GM12878 (cell line): ENCODE measurements at places on chromosomes 4 and X. TPM values are rescaled to one million over a fixed set of nuclear protein-coding genes. Genes with fewer than 3 reads are reported as not detected.

DNA sequence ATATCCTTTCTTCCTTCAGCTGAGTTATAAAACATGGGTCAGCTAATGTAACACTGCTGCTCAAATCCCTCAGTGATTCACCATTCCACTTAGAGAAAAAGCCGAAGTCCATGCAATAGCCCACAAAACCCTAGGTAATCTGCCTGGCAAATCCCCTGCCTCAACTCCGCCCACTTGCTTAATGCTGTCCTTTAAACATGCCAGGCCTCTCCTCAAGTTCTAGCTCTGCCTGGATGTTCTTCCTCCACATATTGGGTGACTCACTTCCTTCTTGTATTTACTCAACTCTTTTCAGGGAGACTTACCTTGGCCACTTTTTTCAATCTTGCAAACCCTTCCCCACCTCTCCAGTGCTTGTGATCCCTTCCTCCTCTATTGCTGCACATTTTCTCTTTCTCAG is 89.8 kb downstream of the EMCN start:
- DNase-seq, result no peak

GRCh38 chrX:131762802-131763234 is 218.9 kb downstream of the OR13H1 start:
- DNase-seq, result peak; percentile 80

DNA sequence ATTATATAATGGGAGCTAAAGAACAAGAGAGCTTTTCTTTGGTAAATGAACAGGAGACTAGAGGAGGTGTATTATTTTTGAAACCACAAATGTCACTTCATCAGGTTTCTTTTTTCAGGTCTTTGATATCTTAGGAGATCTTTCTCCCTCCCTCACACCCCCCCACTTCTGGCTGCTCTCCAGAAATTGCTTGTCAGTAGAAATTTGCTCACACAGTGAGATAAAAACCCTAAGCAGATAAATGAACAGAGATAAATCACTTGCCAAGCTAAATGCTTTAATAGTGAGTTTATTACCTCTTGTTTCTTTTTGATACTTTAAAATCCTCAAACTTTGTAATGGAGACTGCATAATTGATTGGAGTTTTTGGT is 421.2 kb upstream of the TENM3 start:
- DNase-seq, result no peak

DNA sequence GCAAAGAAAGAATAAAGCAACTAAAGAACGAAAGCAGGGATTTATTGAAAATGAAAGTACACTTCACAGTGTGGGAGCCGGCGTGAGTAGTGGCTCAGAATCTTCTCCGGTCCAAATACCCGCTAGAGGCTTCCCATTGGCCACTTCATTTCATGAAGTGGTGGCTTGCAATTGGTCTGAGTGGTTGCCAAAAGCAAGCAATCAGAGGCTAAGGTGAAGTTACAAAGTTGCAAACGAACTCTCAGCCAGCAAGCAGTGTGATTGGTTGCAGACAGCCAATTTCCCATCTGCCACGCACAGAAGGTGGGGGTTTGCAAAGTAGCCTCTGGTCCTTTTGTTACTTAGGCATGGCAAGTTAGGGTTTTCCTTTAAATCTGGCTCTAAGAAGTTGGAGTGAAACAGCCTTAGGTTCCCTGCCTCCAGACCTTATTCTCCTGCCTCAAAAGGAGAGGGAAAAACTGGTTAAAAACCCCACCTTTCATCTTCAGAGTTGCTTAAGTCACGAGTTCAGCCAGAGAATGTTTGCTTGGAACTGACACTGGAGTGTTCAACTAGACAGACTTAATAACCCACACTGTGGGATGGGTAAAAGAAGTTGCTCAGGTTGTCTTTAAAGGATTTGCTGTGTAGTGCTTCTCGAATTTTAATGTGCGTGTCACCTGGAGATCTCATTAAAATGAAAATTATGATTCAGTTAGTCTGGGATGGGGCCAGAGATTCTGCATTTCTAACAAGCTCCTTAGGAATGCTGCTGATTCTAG is 6.9 kb upstream of the CLOCK start:
- no peak for DNase-seq

GRCh38 chr4:1130316-1131186 is 17.2 kb upstream of the RNF212 start:
- peak; percentile 57 for DNase-seq

DNA sequence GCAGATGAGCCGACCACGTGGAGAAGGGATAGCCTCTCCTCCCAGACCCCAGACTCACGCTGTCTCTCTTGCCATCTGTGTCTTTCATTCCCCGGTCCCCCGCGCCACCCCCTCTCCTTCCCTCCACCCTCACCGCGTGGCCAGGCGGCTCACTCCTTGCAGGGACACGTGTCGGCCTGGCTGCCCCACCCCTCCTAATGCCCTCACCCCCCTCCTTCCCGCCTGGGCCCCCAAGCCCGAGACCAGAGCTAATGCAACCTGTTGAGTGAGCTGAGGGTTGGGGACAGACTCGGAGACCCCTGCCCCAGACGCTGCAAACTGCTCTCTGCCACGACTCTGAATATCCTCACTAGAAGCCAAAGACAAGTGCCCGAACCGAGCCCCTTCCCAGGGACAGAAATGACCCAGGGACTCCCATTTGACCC is 1.8 kb downstream of the SLC38A5 start:
- DNase-seq, result no peak

GRCh38 chrX:69306063-69306404 is 140.8 kb upstream of the PJA1 start:
- DNase-seq, result no peak

GRCh38 chrX:148417934-148418333 is 82.5 kb upstream of the AFF2 start:
- no peak for DNase-seq

DNA sequence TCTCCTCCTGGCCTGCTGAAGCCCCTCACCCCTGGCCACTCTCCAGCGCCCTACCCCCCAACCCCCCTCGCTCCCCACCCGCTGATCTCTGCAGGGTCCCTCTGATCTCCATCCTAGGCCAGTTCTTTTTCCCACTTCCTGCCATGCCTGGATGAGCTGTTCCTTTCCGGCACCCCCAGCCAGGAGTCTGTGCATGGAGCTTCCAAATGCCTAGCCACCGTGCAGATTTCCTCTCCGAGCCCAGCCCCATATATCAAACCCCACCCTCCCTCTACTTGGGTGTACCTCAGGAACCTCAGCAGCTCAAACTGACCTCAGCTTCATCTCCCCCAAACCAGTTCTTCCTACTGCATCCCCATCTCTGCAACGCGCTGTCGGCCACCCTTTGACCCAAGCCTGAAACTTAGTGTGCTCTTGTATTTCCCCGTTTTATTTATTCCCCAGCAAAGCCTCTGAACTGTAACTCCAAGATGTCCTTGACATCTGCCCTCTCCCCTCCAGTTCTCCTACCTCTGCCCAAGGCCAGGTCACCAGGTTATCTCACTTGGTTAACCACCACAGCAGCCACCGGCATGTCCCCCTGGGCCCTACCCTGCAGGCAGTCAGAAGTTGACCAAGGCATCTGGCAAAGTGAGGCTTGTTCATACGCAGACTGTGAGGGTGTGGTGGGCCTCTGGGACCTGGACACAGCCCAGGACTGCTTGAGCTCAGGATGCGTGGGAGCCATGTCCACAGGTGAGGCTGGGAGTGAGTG is 194.9 kb upstream of the PSAPL1 start:
- DNase-seq, result no peak

DNA sequence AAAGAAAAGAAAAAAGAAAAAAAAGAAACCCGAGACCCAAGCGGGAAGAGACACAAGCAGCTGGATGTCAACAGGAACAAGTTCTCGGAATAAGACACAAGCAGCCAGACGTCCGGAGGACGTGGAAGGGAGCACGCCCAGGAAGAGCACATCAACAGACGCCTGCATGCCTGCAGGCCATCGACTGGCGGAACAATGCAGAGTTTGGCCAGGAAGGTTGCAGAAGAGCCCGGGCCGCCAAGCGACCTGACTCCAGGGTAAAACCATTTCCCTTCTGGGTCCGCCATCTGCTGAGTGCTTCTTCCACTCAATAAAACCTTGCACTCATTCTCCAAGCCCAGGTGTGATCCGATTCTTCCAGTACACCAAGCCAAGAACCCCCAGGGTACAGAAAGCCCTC is 95.6 kb upstream of the PRR32 start:
- DNase-seq, result no peak

- no peak for DNase-seq
Observed at GRCh38 chr4:108762559-108763225, at the start of gene ETNPPL. ETNPPL (minus strand) TSS chr4:108763053; CDS start chr4:108762898, 155 bp downstream.

GRCh38 chr4:100631281-100631968 is 113.6 kb upstream of the EMCN start:
- DNase-seq, result no peak

DNA sequence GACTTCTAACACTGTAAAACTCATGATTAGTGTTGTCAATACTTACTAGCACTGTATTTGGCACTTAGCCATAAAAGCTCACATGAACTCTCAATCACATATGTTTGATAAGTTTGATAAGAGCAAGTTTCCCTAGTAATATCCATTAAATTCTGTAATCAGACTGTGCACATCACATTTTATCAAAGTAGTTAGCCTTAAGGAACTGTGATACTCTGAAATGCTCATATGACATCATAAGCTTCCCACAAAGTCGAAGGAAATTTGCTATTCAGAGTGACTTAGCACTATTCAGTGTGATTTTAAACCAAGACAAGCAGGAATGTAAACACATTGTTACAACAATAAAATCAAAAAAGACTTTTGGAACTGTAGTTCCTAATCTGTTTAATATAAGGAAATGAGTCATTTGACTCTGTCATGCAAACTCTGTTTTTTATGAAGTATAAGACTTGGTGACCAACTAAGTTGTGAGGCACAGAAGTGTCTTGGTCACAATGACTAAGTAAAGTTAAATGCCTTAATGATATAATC is 6.7 kb downstream of the SLC7A11 start:
- no peak for DNase-seq

- no peak for DNase-seq
Observed at GRCh38 chr4:126772662-126773061, 860.1 kb upstream of the INTU start.

DNA sequence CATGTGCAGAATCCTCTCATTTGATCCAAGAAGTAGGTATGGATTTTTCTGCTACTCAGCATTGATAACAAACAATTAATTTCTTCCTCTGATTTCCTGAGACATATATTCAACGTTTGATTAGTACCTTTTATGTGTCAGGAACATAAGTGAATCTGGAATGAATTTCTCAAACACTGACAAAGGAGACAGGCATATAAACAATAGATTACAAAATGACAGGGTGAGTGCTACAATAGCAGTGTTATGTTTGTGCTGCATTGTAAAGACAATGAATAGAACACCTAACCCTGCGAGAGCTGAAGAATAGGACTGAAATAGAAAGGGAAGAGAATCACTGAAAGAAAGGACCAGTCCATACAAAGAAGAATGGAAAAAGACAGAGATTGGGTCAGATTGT is 52.9 kb downstream of the ARHGAP24 start:
- no peak for DNase-seq

- no peak for DNase-seq
Observed at GRCh38 chr4:141159027-141159426, 25.8 kb upstream of the RNF150 start.

GRCh38 chr4:107736924-107737448 is 17.0 kb upstream of the PAPSS1 start:
- DNase-seq, result no peak

DNA sequence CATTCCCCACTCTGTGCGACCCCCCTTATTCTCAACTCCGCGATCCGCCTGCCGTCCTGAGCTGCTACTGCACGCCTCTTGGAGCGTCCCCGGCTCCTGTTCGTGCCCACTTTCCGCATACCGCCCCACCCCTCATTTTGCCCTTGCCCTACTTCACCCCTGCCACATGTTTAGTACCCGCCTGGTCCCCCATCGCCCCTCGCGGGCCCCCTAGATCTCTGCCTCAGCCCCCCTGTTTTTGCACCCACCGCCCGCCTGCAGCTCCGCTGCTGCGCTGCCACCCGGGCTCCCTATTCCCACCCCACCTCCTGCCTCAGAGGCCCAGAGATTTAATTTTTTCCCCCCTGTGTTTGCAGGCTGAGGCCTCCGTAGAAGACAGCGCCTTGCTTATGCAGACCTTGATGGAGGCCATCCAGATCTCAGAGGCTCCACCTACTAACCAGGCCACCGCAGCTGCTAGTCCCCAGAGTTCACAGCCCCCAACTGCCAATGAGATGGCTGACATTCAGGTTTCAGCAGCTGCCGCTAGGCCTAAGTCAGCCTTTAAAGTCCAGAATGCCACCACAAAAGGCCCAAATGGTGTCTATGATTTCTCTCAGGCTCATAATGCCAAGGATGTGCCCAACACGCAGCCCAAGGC is 1.4 kb downstream of the MAGED1 start:
- no peak for DNase-seq

- DNase-seq, result no peak
Observed at GRCh38 chr4:184728858-184729257, 5.0 kb downstream of the CENPU start.

DNA sequence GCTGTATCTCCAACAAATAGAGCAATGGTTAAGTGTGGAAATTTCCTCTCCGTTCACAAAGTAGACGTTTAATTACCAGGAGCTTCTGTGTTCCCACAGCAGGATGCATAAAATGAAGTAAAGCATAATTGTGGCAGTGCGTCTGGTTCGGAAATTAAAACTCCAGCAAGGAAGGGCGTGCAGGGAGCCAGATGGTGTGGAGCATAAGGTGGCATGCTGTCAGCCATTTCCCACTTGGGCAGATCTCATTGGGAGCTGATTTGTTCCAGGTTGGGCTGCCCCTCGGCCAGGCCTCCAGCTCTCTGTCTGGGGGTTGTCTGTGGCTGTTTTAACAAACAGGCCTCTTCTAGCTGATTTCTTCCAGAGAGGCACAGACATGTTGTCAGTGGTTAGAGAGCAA is 182.1 kb upstream of the CLNK start:
- DNase-seq, result no peak

GRCh38 chr4:2087170-2087569 is 28.0 kb downstream of the NAT8L start:
- no peak for DNase-seq

DNA sequence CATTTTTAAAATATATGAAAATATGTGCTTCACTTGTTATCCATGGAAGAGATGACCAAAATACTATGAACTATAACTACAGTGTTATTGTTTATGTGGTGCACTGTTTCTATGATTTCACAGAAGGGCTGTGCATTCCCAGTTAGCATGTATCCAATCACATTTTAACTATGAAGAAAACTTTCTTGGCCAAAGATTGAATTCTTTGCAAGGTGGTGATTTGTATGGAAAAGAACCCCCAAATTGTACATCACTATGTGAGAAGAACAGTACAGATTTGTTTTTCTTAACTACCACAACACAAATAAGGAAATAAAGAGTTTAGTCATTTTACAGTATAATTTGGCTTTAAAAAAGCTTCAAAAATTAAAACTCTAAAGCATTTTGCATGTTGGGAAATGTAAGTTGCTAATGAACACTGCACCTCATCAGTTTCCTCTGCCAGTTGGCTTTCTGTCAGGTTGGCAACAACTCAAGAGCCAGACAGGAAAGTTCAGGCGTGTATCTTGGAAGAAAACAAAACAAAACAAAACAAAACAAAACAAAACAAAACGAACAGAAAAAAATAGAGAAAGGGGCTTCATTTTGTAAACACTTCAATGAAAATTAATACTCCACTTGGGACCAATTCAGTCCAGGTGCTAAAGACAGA is 237.0 kb downstream of the SCFD2 start:
- no peak for DNase-seq

Gene PNMA5
- total RNA-seq, result not detected in 2 replicates

Gene GAGE12H
- total RNA-seq, result not detected in 2 replicates

Gene CFP
- total RNA-seq, result 4.9 and 7.2 TPM in 2 replicates

Gene TLR1
- total RNA-seq, result 22.4 and 22.9 TPM in 2 replicates

Gene ATP2B3
- total RNA-seq, result not detected in 2 replicates

Gene TMEM144
- 1.8 and 2.6 TPM in 2 replicates for total RNA-seq

Gene SHOX
- not detected in 2 replicates for total RNA-seq

Gene PNMA3
- total RNA-seq, result not detected in 2 replicates

Gene DCAF4L1
- 0.13 and 0.16 TPM in 2 replicates for total RNA-seq

Gene ADGRL3
- total RNA-seq, result not detected in 2 replicates
